Stimulated activated CD4-positive, alpha-beta T cell treated with anti-CD3 and anti-CD28 coated beads, Interleukin-4, amount 100 ng/mL, for 48 hours (primary cell): ENCODE measurements at places on chromosomes 4 and X.

GRCh38 chrX:118751950-118752783, 24.8 kb downstream of the IL13RA1 start:
- DNase-seq, result no peak

DNA sequence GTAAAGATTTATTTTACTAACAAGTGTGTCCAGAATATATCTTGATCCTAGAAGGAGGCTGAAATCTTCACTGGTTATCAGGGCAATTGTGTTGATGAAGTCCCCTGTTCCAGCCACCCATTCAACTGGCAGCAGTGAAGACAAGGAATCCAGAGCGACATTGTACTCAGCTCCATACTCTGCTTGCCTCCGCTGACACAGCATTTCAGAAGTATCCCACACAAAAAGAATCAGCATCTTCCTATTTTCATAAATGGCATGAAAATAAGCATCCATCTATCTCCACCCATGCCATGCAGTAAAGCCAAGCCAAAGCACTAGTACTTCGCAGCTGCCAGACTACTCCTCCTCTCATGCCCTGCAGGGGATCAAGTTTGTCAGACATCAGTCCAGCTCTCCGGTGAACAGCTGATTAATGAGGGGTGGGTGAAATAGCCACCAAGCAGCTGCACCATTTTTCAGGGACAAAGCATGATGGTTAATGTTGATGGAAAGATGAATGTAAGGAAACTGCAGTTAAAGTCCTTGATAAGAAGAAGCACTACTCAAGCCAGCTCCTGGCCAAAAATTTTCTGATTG, 54.0 kb downstream of the COL25A1 start:
- no peak for DNase-seq

DNA sequence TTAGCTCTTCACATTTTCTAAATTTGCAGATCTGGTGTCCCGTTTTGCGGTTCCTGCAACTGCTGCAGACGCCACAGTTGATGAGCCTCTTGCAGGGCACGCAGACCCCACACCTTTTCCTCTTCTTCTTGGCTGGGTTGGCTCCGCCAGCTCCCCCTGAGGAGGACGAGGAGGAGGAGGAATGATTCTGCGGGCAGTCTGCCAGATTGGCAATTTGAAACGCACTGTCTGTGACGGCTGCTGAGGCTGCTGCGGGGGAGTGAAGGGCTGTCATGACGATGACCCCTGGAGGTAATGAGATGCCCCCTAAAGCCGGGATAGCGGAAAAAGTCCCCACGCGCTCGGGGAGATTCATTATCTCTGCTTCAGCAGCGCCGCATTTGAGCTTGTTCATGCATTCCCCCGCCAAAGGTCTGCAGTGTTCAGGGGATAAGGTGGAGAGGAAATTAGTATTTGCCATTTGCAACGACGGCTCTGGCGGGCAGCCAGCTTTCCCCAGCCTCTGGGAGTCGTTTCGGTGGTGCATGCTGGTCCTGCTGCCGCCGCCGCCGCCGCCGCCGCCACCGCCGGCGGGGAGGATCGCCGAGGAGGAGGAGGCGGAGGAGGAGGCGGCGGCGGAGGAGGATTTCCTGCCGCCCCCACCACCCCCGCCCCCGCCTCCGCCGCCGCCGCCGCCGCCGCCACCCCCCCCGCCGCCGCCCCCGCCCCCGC, 3.8 kb downstream of the CXXC4 start:
- DNase-seq, result no peak

GRCh38 chr4:36310793-36311192, 29.4 kb downstream of the DTHD1 start:
- no peak for DNase-seq

- no peak for DNase-seq
Observed at GRCh38 chrX:42495139-42495538, 282.8 kb downstream of the PPP1R2C start.

DNA sequence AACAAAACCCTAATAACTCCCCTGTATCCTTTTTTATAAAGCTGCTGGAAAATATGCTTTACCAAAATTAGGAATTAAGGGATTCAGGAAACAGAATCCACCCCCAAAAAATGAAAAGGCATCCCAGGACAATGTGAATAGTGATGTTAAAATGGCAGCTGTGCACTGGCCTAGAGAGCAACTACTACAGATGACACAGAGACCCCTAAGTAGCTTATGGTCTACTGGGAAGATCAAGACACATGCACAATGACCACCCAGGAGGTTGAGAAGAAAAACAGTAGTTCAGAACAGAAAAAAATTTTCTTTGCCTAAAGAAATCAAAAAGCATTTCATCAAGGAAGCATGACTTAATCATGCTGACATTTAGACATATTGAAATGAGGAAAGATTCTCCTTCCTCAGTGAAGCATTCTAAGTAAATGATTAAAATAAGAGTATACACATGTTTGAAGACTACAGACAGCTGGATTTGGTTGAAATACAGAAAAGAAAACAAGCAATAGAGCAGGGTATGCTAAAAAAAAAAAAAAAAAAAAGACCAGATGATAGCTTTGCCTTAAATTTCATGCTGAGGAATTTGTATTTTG, 117.3 kb downstream of the WDFY3 start:
- DNase-seq, result no peak

DNA sequence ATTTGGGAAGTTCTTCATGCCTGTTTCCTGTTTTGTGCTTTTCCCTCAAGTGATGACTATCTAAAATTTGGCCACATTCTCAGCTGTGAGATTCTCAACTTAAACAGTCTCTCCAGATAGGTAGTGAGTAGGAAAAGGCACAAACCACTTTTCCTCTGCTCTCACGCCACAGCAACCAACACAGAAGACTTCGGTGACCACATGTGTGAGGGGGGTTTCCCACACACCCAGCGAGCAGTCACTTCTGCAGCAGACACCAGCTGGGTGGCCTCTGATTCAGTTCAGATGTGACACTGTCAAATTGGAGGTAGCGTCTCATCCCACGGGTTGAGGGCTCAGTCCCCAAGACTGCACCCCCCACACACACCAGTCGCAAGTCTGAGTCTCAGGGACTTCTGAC, 25.1 kb upstream of the CLDN34 start:
- peak; percentile 63 for DNase-seq

DNA sequence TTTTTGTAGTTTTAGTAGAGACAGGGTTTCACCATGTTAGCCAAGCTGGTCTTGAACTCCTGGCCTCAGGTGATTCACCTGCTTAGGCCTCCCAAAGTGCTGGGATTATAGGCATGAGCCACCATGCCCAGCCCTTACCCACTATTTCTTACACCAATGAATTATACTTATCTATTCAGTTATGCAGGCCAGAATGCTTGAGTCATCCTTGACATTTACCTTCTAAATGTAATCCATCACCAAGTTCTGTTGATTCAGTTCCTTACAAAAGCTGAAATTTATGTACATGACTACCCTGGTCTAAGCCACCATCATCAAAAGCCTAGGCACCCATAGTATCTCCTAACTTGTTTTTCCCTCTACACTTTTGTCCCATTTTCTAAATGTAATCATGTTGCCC, 585.7 kb downstream of the IL15 start:
- DNase-seq, result no peak

DNA sequence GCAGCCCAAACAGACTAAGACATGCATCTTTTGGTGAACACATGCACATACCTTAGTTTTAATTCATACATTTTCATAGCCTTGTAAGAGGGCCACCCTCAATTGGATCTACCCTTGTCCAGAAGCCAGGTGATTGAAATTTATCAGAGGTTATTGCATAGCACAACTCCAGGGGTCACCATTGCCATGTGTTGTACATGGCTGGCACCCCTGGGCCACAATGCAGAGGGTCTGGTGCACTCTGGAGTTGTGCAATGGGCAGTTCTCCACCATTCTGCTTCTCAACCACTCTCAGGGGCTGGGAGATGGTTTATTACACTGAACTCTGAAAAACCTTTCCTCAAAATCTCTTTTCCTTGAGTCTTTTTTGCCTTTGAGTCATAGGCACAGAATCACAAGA, 184.4 kb upstream of the CXorf66 start:
- DNase-seq, result no peak

DNA sequence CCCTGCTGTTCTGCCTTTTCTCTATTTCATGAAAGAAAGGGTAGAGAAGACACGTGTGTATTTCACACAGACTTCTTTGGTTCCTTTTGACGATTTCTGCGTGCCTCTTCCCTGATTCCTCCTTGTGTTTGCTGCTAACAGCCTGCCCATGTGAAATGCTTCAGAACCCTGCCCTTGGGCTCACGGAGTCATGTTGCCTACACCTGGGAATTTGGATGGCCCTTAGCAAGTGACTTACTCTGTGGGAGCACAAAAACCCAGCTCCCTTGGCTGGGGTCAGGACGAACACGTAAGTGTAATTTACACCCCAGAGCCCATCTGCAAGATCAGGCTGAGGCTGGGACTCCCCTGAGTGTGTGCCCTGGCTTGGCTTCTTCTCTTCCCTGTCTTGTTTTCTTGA, 220.3 kb upstream of the BCOR start:
- no peak for DNase-seq

GRCh38 chrX:21645886-21646285, 12.2 kb downstream of the KLHL34 start:
- DNase-seq, result no peak

- no peak for DNase-seq
Observed at GRCh38 chr4:101366331-101366730, 19.0 kb upstream of the PPP3CA start.

DNA sequence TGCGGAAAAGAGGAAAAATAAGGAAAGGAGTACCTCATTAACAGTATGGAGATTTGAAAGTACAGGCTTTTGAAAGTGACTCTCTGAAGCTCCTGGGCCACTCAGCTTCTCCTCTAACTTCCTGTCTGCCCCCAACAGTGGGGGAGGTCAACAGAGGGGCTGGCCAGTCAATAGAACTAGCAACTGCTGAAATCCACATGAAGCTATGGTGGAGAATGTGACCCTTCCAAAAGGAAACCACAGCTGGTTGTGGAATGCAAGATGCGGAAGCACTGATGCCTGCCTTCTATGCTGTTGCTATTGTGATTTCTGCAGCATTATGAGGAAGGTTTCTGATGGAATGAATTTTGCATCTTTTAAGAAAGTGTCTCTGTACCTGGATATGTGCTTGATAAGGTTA, 2.4 kb downstream of the CORIN start:
- DNase-seq, result no peak

GRCh38 chrX:40291553-40291952, 193.8 kb upstream of the BCOR start:
- DNase-seq, result no peak

DNA sequence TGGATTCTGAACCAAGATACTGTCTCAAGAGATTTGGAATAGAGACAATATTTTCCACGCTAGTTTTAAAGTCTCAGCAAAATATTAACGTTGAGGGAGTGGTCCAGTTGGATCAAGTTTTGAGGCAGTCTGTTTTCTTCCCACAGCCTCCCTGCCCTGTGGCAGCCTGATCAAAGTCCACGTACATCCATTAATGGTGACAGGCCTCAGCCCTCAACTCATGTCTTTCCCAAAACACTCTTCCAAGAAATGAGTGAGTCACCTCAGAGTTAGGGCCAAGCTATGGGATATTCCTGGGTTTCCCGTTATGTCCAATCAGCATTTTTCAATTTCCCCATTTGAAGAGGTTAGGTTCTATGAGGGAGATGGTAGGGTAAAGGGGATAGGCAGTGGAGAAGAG, 28.5 kb downstream of the EGFL6 start:
- DNase-seq, result no peak

DNA sequence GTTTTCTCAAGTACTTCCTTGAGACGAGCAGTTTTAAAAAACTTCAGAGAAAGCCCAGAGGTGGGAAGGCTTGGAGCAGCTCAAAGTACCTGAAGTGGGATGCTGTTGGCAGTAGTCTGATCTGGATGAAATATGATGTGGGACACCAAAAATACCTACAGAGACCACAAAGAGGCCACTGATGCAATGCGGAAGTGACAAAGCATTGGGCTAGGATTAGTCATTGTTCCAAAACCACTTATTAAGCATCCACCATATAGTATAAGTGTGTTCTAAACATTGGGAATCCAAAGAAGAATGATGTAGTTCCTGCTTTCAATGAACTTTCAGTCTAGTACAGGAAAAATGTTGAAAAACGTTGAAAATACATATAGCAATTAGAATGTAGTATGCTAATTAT, 386.1 kb upstream of the CNKSR2 start:
- no peak for DNase-seq
